ENCODE measurements at places on chromosomes 13 and 19.

GRCh38 chr13:68727165-68727564 is 1380.5 kb upstream of the ATXN8OS start:
- no peak for DNase-seq

- no peak for DNase-seq
These were observed 20.3 kb upstream of the GPR32 start for GRCh38 chr19:50750010-50750409.

DNA sequence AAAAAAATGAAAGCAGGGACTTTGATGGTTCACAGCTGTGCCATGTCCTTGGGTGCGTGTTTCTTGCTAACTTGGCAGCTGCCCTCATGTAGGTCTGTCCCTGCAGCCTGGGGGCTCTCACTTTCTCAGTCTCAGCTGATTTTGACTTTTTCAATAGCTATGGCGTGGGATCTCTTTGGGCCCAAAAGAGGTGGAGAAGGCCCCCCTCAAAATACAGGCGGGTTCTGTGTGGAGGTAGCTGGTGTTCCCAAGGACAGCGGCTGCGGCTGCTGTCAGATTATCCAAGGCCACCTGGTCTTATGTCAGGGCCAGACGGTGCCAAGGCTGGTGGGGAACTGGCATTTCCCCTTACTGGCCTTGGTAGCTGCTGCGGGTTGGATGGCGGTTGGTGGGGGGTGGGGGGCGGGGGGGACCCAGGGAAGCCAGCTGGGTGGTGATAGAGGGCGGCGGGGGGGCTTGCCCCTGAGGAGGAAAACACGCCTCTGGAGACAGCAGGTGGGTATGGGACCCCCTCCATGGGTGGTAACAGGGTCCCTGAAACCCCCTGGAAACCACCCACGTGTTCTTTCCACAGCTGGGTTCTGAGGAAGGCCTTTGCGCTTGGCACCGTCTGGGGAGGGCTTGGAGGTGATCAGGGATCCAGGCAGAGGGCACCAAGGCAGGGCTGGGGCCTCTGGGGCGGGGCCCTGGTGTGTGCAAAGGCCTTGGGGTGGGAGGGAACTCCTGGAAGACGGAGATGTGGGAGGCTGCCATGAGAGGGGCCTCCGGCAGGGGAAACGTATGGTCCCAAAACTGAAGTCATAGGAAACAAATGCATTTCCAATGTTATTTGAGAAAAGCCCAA is 4.1 kb downstream of the TIMM13 start:
- DNase-seq = peak; percentile 73

DNA sequence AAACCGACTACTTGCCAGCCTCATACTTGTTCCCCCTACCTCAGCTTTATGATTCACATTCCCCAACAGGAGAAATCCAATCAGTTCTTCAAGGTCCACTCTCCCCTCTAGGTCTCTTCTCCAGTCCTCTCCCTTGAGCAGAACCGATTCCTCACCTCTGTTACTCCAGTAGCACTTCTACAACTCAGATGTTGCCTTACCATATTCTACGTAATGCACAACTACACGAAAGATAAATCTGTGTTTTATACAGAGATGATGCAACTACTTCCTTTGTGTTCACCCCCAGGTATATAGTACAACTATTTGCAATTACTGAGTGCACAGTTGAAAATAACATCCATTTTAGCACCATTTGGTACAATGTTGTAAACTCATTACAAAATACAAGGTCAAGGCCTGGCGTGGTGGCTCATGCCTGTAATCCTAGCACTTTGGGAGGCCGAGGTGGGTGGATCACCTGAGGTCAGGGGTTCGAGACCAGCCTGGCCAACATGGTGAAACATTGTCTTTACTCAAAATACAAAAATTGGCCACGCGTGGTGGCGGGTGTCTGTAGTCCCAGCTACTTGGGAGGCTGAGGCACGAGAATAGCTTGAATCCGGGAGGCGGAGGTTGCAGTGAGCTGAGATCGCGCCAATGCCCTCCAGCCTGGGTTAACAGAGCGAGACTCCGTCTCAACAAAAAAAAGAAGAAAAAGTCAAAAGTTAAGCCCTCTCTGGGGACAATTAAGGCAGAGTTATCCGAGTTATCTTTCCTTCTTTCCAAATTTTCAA is 2.8 kb upstream of the WBP4 start:
- DNase-seq = no peak

DNA sequence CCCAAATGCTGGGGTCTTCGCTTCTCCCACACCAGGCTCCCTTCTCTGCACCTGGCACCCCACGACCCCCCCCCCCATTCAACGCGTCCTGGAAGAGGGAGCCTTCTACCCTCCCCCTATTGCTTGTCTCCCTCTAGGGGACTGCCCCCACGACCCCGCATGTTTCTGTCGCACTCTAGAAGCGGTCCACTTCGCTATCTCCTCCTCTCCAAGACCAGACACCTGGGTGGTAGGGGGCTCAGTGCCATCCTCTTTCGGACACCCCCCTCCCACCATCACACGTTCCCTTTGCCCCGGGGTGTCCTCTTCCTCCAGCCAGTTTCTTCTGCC is 1.5 kb downstream of the TGFB1 start:
- no peak for DNase-seq

DNA sequence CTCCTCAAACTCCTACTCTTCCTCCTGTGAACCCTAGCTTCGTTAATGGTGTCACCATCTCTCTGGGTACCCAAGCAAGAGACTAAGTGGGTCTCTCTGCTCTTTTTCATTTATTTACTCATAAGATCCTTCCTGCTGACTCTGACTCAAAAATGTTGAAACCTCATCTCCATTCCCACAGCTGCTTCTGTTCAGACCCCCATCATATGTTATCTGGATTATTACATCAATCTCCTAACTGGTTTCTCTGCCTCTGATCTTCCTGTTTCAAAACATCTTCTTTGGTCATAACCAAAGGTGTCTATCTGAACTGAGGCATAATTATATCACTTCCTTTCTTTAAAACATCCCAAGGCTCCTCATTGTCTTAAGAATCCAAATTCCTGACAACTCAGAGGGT is 2.0 kb upstream of the MEDAG start:
- no peak for DNase-seq

- peak; percentile 82 for DNase-seq
These were observed 386.3 kb downstream of the NDFIP2 start for GRCh38 chr13:79867254-79867653.

- DNase-seq = peak; percentile 25
These were observed 709 bp downstream of the DPP9 start for GRCh38 chr19:4722671-4723594.

GRCh38 chr13:90185734-90186133 is 1161.8 kb upstream of the MIR17HG start:
- no peak for DNase-seq

- no peak for DNase-seq
These were observed 34.1 kb downstream of the CARD8 start for GRCh38 chr19:48221628-48222027.

DNA sequence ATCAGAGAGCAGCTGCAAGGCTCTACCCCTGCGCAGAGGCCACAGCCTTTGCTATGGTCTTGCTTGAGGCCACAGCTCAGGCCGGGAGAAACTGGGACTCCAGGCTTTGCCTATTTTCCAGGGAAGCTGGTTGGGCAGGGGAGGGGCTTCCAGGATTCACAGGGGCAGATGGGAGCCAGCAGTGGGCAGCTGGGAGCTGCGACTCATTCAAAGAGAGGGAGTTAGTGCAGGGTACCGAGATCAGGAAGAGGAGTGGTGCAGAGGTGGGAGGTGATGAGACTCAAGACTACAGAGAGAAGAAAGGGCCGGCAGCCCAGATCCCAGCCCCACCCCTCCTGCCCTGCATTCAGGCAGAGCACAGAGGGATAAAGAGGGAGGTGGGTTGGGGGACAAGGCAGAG is 12.1 kb downstream of the ADGRE5 start:
- DNase-seq = no peak

DNA sequence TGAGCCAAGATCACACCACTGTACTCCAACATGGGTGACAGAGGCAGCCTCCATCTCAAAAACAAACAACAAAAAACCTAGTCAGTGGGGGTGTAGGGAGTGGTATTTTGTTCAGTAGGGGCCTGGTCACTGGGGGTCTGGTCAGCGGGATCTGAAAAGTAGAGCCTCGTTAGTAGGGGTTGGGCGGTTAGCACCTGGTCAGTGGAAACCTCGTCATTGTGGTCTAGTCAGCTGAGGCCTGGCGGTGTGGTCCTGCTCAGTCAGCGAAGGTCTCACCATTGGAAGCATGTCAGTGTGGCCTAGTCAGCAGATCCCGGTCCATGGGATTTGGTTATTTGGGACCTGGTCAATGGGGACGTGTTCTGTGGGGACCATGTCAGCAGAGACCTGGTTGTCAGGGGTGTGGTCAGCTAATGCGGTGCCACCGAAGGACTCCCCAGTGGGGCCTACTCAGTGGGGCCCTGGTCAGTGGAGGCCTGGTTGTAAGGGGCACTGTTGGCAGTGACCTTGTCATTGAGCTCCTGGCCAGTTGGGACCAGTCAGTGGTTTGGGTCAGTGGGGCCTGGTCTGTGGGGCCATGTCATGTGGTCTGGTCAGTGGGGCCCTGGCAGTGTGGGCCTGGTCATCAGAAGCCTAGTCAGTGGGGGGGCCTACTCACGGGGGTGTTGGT is 63.0 kb upstream of the TPM4 start:
- DNase-seq = no peak

- peak; percentile 67 for DNase-seq
These were observed 22.3 kb upstream of the TFDP1 start for GRCh38 chr13:113562085-113562749.

GRCh38 chr19:49930483-49931011 is 1.2 kb upstream of the NUP62 start:
- DNase-seq = no peak

DNA sequence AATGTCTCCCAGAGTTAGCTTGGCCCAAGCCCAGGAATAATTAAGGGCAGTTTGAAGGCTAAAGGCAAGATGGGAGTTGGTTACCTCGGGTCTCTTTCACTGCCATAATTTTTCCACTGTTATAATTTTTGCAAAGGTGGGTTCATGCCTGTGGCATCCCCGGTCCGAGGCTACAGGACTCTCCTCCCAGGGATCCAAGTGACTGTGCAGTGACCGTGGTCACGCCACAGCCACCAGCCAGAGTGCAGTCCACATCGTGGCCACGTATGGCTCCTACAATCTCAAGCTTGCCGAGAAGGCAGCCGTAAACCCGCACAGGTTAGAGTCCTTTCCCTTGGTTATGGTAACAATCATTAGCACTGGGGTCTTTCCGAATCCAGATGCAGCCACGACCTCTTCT is 36.8 kb downstream of the C13orf46 start:
- no peak for DNase-seq

DNA sequence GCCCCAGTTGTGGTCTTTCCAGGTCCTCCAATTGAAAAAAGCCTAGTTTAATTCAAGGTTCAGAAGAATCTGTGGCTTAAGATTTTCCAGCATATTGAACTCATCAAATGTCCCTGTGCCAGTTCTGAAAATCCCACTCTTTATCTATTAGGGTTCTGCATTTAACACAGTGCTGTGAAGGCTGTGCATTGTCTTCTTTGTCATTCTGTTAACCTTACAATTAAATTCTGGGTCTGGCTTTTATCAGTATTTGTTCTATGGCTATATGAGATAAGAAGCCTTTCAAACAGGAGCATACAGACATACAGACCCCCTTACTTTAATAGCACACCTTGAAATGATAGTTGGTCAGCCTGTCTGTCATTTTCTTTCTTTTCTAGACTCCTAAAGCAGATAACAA is 362.1 kb upstream of the DACH1 start:
- no peak for DNase-seq

DNA sequence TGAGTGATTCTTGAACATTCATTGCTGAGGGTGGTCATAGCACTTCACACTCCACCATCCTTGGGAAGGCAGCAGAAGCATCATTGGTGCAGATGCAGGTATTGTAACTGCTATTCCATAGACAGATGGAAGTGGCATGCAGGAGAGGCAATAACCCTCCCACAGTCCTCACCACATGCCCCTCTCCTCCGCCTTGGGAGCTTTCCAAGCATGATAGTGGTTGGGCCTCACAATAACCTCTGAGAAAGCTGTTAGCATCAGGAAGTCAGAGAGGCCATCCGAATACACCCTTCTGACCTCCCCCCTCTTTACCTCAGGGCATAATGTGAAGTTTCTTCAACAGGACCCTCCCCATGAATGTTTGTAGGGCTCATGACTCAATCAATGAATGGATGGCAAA is 177.9 kb downstream of the KATNAL1 start:
- DNase-seq = no peak

DNA sequence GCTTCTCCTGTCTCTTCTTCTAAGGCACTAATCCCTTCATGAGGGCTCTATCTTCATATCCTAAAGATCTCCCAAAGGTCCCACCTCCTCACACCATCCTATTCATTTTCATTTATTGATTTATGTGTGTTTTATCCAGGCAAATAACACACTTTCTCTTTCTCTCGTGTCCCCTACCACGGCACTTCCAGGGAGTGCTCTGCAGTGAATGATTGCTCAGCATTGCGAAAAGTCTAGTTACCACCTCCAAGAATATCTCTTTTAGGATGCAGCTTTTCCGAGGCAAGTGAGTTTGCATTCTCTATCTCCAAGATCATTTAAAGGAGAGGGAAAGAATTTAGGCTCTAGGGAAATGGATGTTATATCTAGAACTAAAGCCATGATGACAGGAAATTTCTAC is 101.7 kb downstream of the MIPEP start:
- DNase-seq = no peak

DNA sequence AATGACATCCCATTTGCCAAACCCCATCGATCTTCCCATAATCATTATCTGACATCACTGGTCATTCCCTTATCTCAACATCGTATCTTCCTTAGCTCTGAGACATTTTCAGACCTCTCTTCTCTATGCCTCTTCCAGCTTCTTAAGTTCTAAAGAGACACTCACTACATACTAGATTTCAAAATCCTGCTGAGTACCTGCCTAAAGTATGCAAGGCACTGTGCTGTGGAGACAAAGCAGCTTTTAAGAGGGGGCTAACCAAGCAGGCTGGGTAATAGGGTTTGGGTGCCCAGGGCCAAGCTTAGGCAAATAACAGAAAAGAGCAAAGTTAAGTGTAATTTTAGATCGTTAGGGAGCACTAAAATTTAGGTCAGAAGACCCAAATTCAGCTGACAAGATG is 3.4 kb upstream of the POMP start:
- DNase-seq = no peak

GRCh38 chr19:3184847-3185460 is 776 bp upstream of the NCLN start:
- no peak for DNase-seq

- no peak for DNase-seq
These were observed 39.3 kb upstream of the FLT1 start for GRCh38 chr13:28534210-28534609.

DNA sequence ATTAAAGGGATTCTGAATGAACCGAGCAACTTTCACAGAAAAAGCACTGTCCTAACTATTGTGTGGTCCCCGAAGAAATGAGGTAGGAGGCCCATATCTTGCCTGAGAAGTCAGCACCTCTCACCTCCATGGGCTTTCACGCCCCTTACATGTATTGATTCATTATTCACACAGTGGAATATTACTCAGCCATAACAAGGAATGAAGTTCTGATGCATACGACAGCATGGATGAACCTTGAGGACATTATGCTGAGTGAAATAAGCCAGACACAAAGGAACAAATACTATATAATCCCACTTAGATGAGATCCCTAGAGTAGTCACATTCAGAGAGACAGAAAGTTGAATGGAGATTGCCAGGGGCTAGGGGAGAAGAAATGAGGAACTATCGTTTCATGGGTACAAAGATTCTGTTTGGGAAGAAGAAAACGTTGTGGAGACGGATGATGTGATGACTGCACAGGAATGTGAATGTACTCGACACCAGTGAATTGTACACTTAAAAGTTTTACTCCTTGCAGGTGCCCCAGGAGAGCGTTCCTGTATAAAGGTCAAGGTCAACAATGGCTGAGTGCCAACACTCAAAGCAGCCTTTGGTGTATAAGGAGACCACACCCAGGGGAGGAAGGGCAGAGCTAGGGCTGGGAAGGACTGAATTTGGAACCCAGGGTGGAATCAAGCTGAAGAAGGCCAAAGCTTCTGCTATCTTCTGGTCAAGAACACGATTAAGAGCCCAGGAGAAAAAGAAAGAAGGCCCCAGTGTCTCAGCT is 22.5 kb downstream of the ZIC5 start:
- no peak for DNase-seq

Data from Jurkat, Clone E6-1 (cell line).